ENCODE measurements at places on chromosomes 7 and 10.

DNA sequence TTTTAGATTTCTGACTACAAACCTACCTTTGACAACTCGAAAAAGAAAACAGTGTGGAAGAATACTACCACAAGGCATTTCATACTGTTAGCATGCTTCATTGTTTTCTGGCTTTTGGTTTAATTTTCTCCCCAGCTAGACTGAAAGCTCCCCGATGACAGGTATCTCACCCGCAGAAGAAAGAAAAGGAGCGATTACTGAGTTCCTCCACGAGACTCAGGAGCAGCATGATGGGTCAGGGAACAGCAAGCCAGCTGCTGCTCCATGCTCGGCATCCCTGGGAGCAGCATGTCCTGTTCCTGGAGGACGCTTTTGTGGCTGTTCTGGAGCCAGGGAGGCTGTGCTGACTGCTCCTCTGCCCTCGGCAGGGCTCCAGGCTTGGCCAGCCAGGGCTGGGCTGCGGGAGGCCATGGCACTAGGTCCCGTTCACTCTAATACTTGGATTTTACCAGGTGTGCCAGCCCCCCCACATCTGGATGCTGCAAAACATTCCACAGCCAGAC lies 133.4 kb downstream of the PRKAG2 start:
- DNase-seq, result no peak

DNA sequence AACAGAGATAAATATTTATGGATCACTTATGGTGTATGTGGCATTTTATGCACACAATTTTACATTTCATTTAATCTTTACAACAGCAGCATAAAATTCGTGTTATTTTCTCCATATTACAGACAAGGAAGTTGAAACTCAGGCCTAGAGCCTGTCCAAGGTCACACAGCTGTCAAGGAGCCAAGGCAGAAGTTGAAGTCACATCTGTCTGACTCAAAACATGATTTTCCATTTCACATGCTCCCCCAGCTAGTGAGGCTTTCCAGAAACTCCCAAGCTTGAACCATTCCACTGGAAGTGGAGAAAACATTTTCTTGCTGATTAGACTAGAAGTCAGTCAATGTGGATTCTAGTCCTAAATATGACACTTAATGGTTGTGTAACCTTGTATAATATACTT lies 110.5 kb downstream of the HECTD2 start:
- no peak for DNase-seq

DNA sequence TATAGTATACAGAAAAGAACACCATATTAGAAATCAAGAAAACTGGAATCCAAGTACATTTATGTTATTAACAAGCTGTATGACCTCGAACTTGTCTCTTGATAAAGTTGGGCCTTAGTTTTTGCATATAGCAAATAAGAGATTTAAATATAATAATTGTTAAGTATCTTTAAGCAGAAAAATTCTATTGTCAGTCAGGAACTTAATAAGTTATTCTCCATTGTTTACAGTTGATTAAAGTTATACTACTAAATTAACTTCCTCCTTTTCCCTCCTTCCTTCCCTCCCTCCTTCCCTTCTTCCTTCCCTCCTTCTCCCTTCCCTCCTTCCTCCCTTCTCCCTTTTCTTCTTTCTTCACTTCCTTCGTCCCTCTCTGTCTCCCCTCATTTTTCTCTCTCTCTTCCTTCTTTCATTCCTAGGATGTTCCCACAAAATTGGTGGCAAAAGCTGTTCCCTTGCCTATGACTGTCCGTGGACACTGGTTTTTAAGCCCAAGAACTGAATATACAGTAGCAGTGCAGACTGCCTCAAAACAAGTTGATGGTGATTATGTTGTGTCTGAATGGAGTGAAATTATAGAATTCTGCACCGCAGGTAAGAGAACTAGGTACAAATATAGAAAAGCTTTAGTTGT lies 59.7 kb downstream of the PHYHIPL start:
- DNase-seq, result no peak

- DNase-seq, result no peak
Observed at GRCh38 chr7:156659961-156660360, 19.4 kb downstream of the RNF32 start.

DNA sequence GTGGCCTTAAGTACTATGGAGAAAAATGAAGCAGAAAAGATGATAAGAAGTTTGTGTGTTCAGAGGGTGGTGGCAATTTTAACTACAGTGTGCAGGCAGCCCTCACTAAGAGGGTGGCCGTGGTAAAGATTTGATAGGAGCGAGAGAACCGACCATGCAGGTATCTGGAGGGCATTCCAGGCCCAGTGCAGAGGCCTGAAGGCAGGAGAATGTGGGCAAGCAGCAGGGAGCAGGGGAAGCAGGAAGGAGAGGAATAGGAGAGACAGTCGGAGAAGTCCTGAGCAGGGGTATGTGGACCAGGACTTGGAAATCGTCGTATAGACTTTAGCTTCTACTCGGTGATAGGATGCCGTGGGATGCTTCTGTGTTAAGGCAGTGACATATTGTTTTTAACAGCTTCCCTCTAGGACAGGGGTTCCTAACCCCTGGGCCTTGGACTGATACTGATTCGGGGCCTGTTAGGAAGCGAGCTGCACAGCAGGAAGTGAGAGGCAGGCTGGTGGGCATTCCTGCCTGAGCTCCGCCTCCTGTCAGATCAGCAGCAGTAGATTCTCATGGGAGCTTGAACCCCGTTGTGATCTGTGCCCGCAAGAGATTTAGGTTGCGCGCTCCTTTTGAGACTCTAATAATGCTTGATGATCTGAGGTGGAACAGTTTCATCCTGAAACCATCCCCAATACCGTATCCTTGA lies 227.2 kb downstream of the CCDC3 start:
- DNase-seq, result no peak

- no peak for DNase-seq
Observed at GRCh38 chr10:61964949-61965702, 63.6 kb downstream of the ARID5B start.

GRCh38 chr7:89238156-89238555 lies 442.6 kb upstream of the TEX47 start:
- DNase-seq, result no peak

GRCh38 chr7:159103382-159104187 lies 41.1 kb downstream of the VIPR2 start:
- no peak for DNase-seq

DNA sequence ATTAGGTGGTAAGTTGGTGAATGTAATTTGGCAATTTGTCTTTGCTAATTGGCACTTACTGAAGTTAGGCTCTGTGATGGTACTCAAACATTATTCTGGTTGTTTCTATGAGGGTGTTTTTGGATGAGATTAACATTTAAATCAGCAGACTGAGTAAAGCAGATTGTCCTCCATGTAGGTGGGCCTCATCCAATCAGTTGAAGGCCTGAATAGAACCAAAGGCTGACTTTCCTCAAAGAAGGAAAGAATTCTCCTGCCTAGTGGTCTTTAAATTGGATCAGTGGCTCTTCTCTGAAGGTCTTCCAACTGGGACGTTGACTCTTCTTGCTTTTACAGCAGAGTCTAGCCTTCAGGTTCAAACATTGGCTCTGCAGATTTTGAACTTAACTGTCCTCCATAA lies 278.3 kb downstream of the KIF20B start:
- no peak for DNase-seq

DNA sequence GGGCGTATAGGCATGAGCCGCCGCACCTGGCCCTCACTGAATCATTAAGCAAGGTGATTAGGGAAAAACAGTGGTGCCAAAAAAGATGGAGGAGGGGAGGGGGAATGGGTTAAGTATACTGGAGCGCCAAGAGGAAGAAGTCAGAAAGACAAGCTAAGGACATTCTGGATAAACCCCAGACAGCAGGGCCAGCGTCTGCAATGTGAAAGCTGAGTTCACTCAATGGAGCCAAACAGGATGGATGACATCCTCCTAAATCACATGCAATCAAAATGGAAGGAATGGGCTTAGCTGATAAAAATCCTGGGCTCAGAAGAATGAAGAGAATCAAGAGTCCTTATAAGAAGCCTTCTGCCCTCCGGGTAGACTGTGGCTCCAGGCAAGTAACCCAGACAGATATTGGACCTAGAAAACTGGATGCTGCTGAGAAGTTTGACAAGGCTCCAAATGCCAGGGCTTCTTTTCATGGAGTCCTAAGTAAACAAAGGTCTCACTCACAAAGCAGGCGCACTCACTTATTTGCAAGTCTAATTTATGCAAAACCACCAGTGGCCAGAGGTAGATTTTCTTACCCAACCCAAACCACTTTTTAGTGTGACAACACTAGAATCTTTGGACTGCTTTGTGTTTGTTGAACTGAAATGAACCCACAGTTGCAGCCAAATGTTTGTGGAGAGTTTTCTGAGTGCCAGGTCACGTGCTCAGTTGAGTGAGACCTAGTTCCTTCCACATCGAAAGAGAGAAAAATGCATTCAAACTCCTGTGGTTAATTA lies 519.1 kb upstream of the AUTS2 start:
- DNase-seq, result no peak

- peak; percentile 58 for DNase-seq
Observed at GRCh38 chr7:13551503-13551902, 438.0 kb downstream of the ETV1 start.

- no peak for DNase-seq
Observed at GRCh38 chr7:158120316-158120715, 467.3 kb downstream of the PTPRN2 start.

- DNase-seq, result no peak
Observed at GRCh38 chr7:158244873-158245723, 342.5 kb downstream of the PTPRN2 start.

- DNase-seq, result no peak
Observed at GRCh38 chr7:2065528-2065927, 167.2 kb downstream of the MAD1L1 start.

DNA sequence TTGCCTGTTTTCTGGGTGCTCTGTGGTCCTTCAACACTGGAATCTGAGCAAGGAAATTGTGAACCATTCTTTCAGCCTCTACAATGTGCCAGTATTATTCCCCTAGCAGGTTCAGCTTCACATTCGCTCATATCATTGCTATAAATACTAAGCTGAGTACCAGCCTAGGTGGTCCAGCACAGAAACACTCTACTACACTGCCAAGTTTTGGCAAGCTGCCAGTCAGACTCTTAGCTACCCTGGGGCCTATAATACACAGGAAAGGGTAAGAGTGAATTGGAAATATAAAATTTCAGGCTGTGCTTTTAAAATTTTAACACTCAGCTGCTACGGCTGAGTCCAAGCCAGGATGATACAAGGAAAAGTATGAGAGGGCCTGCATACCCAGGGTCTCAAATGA lies 49.9 kb upstream of the PPP1R3A start:
- DNase-seq, result peak; percentile 63

DNA sequence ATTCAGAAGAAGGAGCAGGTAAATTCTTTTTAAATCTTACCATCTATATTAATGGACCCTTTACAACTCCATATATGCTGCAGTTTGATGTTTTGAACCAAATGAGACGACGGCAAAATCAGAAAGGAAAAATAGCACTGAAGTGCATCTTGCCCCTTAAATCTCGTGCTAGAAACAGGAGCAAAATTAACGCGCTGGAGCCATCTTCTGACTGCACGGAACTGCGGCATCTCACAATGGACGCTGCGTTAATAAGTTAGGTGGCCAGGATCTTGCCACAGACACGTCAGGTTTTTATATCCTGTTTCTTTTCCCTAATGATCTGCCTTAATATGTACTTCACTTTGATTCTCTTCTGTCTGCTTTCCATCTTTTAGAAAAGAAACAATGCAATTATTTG lies 354.5 kb downstream of the TFEC start:
- DNase-seq, result peak; percentile 75

GRCh38 chr7:90864088-90864487 lies 268.0 kb downstream of the CDK14 start:
- no peak for DNase-seq

- DNase-seq, result no peak
Observed at GRCh38 chr7:143223784-143224183, 1.9 kb downstream of the TAS2R40 start.

- no peak for DNase-seq
Observed at GRCh38 chr7:35555386-35555785, 139.5 kb downstream of the HERPUD2 start.

DNA sequence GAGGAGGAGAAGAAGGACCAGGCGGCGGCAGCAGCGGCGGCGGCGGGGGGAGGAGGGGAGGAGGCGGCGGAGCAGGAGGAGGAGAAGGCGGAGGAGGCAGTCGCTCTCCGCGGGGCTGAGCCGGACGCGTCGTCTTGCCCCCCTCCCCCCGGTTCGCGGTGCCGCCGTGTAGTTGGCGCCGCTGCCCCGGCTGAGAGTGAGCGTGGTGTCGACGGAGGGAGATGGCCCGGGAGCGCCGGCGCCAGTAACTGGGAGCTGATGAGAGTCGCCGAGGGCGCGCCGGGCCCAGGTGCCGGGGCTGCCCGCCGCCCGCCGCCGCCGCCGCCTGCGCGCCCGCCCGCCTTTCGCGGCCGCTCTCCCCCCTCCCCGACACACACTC lies 257 bp downstream of the WAC start:
- no peak for DNase-seq

GRCh38 chr10:131972474-131973071 lies 9.2 kb downstream of the BNIP3 start:
- no peak for DNase-seq

GRCh38 chr10:5581670-5582566 lies 57.2 kb downstream of the CALML3 start:
- DNase-seq, result no peak
